ENCODE measurements at places on chromosomes 3 and 15.

DNA sequence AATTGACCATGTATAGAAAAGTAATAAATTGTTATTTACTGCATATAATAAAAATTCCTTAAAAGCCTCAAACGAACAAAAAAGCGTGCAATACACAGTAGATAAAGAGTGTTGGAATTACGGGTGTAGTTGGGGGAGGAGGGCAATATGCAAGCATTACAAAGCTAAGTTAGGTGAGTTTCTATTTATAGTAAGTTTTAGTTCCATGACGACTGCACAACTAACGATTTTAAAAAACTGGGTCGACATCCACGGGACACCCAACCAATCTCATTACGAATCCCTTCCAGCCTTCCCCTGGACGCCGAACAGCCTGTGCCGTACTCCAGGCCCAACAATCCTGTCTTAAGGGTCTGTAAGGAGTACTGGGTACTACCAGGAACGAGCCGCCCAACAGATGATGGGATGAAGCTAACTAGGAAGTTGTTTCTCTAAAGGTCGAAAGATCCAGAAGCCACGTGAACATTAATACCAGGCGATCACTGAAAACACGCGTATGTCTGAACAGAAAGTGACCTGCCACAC is 677 bp downstream of the POLQ start:
- no peak for DNase-seq

GRCh38 chr3:84906065-84906464 is 52.7 kb upstream of the CADM2 start:
- DNase-seq = no peak

- no peak for DNase-seq
Observed at GRCh38 chr3:66494959-66495667, 5.7 kb downstream of the LRIG1 start.

DNA sequence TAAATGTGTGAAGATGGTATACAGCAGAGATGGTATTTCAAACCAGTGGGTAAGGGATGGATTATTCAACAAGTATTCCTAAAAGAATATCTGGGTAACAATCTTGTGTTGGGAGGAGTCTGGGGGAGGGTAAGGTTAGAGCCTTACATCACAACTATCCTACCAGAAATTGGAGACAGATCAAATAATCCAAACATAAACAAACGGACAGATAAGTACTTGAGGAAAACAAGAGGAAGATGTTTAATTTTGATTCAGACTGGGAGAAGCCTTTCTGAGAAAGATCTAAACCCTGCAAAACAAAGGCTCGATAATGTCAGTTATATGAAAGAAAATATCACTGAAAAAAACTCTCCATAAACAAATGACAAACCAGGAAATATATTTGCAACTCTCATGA is 77.9 kb downstream of the SLC9A9 start:
- DNase-seq = no peak

- no peak for DNase-seq
Observed at GRCh38 chr3:150098621-150099020, 127.9 kb upstream of the PFN2 start.

DNA sequence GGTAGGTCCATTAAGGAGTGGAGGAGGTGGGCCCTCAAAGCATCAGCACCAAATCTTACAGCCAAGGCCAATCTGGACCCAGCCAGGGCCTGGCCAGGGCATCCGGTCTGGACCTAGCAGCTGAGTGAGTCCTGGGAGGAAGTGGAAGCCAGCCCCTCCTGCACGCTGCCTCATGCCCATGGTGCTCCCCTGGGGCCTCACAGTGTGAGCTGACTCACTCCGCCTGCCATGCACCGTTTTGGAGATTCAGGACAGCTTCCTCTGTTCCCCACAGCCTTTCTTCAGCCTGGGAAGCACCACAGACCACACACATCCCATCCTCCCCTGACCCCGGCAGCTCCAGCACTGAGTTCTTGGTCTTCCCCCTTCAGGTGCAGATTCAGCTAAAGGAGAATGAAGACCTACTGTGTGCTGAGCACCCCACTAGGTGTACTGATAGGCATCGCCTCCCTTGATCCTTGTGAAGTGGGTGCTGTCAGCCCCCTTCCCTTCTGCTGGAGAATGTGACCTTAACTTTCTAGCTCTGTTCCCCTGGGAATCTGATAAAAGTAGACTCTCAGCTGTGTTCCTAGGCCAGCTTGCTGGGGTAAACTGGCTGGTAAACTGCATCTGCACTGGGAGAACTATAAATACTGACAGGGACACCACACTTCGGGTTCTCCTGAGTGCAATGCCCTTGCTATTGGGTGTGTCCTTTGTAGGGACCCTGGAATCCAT is 36.8 kb upstream of the SEC13 start:
- DNase-seq = no peak

DNA sequence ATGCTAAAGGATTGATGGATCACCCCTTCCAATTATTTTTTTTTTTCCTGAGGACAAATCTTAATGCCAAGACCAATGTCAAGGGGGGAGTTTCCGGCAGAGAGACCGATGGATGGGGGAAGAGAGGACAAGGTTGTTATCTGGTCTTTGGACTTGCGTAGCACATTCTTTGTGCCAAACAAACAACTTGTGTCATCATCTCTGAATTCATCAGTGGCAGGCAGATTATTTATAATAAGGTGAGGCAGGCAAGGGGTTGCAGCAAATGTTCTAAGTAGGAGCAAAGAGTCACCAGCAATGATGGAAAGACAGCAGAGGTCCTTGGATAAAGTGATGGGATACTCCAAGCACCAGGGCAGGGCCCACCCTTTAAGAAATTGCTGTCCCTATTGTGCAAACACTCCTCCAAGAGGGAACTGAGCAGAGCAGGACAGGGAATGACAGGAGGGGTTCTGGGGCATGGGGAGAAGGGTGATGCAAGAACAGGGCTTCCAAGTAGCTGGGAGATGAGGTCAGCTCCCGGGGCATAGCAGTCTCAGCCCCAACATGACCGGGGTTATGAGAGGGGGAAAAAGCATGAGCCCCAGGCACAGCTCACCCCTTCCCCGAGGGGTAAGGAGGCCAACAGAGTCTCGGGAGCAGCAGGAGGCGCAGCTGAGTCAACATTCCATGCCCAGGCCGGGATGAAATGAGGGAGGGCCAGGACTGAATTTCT is 57.4 kb downstream of the ANXA2 start:
- DNase-seq = no peak

GRCh38 chr3:65466300-65466988 is 572.3 kb downstream of the MAGI1 start:
- DNase-seq = no peak

GRCh38 chr15:62599791-62600777 is 435.0 kb upstream of the C2CD4B start:
- DNase-seq = no peak

DNA sequence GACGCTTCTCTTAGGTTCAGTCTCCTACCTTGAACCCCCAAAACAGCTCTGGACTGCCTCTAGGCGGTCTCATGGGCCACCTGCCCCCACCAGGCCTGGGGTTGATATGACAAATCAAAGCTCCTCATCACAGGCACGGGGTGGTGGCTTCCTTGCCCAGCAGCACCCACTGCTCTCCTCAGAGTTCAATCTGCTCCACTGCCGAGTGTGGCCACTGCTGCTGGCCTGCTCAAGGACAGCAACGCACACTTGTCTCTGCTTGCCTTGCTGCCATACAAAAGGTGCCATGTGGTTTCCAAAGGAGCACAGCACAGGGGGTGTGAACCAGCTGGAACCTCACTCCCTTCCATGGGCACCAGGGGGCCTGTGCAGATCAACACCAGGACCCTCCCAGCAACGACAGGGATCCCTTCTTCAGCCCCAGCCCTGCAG is 10.2 kb downstream of the KBTBD13 start:
- DNase-seq = no peak

GRCh38 chr15:57387564-57388076 is 11.3 kb downstream of the CGNL1 start:
- DNase-seq = no peak

- DNase-seq = no peak
Observed at GRCh38 chr15:31402511-31403056, 75.9 kb downstream of the KLF13 start.

- no peak for DNase-seq
Observed at GRCh38 chr3:15199493-15200105, 6.4 kb upstream of the CAPN7 start.

GRCh38 chr15:23073890-23074646 is 34.7 kb upstream of the TUBGCP5 start:
- no peak for DNase-seq

DNA sequence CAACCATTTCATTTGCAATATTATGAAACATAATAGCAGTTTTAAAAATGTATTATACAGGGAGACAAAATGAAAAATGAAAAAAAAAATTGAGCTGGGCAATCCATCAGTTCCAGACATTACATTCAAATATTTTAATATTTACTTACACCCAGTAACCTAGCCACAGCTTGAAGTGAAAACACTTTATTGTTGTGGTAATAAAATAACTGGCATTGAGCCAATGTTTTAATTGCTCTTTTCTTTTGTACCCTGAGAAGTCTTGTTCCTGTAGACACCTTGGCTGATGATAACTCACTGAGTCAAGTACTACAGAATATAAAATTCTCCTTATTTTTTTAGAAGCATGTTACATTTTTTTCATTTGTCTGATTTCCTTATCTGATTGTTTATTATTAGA is 180.6 kb downstream of the ROBO1 start:
- no peak for DNase-seq

- no peak for DNase-seq
Observed at GRCh38 chr15:66404532-66404931, 17.8 kb downstream of the MAP2K1 start.
